ENCODE measurements at places on chromosomes 6 and 20.

- DNase-seq: no peak
Observed at GRCh38 chr20:2919518-2920245, 46.4 kb downstream of the PTPRA start.

- no peak for DNase-seq
Observed at GRCh38 chr6:71190809-71191208, 97.8 kb upstream of the OGFRL1 start.

- no peak for DNase-seq
Observed at GRCh38 chr20:6994452-6994851, 227.0 kb downstream of the BMP2 start.

- DNase-seq: no peak
Observed at GRCh38 chr20:18361678-18362077, 73.4 kb downstream of the ZNF133 start.

DNA sequence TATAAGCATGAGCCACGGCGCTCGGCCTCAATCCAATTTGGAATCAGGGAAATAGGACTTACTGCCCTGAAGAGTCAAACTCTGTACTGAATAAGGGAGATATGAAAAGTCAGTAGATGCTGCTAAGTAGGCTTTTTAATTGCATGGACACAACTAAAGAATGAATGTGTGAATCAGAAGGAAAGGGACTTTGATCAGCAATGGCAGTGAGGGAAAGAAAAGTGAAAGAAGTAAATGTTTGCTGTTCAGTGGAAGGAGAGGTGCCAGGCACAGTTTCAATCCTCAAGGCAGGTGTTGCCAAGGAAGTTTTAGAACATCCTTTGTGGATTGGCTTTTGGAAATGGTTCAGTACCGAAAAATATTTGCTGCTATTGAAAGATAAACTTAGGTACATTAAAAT lies 62.2 kb upstream of the GCM1 start:
- DNase-seq: no peak

GRCh38 chr6:11460837-11461661 lies 76.5 kb upstream of the TMEM170B start:
- DNase-seq: no peak

- no peak for DNase-seq
Observed at GRCh38 chr6:17167327-17167979, 65.6 kb downstream of the STMND1 start.

DNA sequence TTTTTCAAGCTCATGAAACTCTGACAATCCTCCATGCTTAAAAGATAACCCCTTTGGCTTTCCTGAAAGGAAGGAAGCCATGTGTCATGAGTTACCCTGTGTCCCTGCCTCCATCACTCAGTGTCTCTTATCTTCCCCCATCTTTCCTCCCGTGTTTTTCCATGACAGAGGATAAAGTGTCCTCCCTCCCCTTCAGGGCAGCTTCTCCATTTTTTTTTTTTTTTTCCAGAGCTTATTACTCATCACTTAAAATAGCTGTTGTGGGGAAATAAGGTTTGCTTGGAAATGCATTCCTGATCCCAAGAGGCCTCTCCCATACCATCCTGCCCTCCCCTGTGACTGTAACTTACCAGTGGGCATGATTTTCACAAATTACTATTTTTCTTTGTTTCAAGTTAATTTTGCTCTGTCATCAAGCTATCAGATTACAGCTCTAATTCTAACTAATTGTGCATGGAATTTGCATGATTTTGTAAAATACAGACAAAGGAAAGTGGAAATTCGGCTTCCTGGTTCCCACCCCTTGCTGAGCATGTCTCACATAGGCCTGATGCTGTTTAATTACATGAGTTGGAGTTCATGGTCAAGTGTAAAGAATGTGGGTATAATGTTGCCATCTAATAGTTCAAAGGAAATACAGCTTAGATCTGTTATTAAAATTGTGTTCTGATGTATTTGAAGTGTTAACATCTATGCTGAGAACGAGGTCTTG lies 614.5 kb upstream of the FLRT3 start:
- no peak for DNase-seq

DNA sequence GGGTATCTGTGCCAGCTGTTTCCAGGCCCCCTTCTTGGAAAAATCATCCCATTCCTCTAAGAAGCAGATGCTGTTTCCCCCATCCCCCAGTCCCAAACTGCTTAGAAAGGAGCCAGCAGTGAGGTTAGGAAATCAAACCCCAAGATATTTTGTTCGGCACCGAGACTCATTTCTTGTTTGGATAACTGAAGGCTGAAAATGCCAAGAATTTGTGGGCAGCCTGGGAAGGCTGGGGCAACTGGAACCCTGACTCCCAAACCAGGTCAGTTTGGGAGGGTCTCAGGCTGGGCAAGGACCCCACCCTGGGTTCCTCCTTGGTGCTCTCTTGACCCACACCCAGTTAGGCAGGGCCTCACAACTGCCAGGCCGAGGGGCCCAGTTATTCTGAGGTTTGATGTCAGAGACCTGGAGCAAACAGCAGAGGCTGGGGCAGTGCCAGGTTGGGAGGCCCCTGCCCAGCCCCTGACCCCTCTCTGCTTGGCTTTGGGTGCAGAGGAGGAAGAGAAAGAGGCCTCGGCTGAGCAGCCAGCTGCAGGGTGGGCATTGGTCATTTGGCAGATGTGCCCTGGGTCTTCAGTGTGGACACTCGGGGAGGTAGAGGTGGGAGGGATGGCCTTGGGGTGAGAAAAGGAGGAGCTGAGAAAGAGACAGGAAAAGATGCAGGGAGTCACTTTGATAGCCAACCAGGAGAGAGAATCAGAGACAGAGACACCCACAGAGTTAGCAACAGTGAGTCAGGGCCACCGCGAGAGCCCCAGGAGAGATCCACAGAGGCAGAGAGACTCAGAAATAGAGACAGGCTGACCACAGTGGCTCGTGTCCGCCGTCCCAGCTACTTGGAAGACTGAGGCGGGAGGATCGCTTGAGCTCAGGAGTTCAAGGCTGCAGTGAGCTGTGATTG lies 5.0 kb downstream of the ANGPT4 start:
- DNase-seq: no peak

DNA sequence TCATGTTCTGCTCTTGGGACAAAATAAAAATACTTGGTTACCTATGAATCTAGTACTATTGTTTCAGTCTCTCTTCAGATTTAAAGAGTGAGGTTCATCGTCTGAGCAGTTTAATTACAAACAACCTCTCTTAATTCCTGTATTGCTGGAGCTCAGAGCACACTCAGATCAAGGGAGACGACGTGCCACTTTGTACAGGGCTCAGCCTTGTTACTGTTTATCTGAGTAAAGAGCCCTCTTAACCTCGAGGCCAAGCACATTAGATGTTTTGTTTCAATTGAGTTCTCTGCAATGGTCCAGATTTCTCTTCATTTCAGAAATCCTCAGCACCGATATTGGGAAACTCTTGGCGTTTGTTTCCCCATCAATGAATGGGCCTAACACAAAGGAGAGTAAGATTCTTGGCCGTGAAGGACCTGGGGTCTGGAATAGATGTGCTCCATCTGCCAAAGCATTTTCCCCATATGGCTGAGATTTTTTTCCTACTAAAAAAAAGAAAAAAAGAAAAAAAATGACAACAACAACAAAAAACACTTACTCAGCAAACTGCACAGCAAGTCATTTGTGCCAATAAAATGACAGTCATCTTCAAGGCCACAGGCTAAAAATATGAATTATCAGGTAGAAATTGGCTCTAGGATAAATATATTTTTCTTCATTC lies 82.6 kb upstream of the CCN6 start:
- no peak for DNase-seq

DNA sequence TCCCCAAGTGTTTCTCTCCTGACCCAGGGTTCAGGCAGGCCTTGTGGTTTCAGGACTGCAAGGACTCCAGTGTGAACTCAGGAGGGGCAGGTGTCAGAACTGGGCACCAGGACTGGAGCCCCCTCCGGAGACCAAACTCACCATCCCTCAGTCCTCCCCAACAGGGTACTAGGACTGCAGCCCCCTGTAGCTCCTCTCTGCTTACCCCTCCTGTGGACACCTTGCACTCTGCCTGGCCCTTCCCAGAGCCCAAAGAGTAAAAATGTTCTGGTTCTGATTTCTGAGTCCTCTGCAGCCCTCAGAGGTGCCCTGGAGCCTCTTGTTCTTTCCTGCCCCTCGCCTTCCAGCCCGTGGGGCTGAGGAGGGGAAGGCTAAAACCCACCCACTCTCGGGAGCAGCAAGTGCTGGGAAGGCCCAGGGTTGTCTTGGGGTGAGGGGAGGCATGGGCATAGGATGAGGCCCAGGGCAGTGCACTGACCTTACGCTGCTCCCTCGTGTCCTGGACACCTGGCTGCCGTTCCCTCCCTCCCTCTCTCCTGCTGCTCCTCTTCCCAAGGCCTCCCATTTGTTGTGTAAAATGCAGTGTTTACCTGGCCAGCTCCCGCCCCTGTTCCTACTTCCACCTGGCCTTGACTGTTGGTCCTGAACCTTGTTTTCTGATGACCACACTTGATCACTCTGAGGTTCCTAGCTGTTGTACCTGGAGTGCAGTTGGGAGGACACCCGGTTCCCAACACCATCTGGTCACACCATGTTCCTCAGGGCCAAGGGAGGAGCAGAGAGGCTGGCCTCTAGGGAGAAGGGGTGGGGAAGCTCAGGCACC lies 9.9 kb downstream of the CNPY3 start:
- DNase-seq: no peak

GRCh38 chr6:113599444-113599843 lies 257.7 kb upstream of the MARCKS start:
- no peak for DNase-seq

DNA sequence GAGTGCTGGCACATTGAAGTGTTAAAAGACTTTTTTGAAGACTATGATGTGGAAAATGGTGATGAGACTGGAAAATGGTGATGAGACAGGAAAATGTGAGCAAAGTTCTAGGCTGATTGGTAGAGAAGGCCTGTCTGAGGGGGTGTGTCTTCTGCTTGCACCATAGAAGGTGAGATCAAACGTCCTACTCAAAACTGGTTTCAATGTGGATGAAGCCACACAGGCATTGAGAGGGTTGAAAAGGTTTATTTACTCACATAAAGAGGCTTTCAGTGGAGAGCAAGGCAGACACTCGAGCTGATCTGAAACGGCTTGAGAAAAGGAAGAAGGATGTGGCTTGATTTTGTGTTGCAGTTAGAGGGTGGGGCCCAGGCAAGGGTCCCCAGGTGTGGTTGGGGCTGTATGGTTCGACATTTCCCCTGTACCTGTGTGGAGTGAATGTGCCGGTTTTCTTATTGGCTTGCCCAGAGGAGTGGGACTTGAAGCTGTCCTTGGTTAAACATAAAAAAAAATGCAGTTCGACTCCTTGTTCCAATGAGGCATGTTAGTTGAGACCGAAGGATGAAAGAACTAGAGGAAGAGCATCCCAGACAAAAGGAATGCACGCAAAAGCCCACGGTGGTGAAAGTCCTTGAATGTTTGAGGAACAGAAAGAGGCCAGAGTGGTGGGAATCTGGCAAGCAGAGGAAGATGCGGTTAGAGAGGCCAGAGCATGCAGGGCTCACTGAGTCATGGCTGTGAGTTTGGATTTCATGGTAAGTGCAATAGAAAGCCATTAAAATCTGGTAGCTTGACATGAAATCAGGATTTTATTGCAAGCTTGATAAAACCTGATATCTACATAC lies 172.3 kb downstream of the EPM2A start:
- no peak for DNase-seq

DNA sequence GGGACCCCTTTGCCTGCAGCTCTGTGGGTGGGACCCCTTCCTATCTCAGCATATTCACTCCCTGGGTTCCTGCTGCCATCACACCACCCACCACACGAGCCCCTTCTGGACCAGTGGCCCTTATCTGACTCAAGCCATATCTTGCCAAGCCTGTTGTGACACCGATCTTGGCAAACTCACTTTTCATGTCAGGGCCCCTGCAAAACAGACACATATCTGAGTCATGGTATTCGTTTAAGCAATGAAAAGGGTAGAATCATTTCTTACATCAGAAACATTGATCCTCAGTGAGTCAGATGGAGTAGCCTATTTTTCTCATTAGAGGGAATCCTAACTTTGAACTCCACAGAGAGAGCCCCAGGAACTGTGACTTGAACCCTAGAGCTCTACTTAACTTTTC lies 10.6 kb downstream of the RAET1E start:
- DNase-seq: no peak

GRCh38 chr6:5142915-5143314 lies 57.8 kb downstream of the PPP1R3G start:
- DNase-seq: no peak

DNA sequence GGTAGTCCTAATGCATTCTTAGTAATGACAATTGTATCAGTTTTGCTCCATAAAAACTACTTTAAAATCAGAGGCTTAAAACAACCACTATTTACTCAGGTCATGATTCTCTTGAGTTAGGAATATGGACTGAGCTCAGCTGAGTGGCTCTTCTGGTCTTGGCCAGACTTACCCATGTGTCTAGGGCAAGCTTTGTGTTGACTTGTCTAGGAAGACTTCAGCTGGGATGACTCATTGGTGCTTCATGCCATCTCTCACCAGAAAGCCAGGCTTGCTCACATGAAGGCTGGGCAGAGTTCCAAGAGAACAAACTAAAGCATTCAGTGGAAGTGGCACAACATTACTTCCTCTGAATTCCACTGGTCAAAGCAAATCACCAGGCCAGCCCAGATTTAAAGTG lies 155.3 kb downstream of the DHX35 start:
- DNase-seq: no peak

DNA sequence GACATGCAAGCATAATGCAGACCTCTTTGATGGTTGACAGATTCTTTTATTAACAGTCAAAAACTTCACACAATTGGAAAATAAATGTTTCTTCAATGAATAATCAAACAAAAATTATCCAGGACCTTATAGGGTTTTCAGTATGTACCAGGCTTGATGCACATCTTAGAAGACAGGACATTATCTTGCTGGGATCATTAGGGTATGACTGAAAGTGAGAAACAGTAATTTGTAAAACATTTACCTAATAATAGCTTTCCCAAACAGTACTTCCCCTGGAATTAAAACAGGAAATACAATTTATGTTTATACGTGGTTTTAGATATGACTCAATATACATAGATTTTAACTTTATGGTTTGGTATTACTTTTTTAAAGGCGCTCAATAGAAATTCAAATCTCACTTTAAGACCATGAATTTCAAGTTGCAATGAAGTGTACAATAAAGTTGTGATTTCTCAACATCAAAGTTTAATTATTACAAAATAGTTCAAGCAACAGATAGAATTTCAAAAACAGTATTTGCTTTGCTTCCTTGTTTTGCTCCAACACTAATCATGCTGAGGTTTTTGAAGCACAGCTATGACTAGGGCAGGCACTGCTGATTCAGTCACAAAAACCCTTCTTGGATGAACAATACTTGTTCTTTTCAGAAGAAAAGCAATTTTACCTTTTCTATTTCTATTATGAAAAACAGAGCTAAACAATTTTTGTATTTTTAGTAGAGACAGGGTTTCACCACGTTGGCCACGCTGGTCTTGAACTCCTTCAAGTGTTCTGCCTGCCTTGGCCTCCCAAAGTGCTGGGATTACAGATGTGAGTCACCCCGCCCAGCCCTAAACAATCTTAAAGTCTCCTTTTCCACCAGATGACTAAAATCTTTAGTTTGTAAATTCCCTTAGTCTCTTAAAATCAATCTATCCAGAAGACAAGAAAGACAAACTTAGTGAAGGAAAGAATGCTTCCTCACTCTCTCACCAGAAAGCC lies 13.7 kb downstream of the SOD2 start:
- no peak for DNase-seq

GRCh38 chr20:15236812-15237211 lies 899.4 kb upstream of the FLRT3 start:
- DNase-seq: no peak

Data from T-helper 17 cell (primary cell).